Erythroblast (primary cell): ENCODE measurements at places on chromosomes 5 and 9.

GRCh38 chr9:100346836-100347235 lies 5.9 kb downstream of the TEX10 start:
- no peak for DNase-seq

DNA sequence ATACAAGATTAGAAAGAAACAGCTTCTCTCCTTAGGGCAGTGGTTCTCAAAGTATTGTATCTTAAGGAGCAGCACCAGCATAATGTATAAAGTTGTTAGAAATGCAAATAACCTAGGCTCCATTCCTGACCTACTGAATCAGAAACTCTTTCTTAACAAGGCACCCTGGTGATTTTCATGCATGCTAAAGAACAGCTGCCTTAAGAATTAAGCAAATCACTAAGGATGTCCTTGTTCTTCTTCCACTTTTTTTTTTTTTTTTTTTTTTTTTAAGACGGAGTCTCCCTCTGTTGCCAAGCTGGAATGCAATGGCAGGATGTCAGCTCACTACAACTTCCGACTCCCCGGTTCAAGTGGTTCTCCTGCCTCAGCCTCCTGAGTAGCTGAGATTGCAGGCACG lies 1095.2 kb upstream of the EDIL3 start:
- no peak for DNase-seq

- peak; percentile 48 for DNase-seq
Measured at GRCh38 chr5:40736103-40736875, 19.5 kb downstream of the TTC33 start.

DNA sequence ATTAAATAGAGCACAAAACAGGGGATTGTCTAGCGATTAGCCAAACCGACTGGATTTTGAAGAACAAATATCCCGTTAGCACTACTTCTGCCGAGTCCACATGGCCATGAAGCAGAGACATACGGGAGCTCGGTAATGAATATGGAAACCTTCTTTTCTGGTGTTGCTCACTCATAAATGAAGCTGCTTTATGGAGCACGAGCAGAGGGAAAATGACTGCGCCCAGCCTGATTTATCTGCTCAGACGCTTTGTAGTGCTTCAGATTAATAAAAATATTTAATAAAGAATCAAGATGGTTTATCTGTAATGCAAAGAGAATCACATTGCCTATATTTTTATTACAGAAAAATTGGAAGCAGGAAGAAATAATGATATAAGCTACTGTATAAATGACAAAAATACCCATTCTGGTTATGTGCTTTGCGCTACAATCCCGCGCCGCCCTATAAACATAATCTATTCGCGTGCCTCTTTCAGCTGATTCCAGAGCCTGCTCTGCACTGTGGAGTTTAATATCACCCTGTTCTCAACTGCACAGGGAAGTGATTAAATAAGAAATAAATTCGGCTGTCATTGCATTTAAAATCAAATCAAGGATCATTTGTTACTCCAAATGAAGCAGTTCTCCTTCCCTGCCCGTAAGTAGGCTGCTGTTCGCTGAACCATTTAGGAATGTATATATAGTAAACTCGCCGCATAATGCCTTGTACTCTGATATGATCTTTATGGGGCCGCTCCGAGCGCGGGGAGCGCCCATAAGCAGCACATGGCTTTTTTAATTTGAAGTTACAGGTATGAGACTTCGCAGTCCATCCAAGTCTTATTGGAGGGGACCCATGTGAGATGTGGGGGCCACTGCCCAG lies 22.3 kb upstream of the UBAC1 start:
- no peak for DNase-seq

- no peak for DNase-seq
Measured at GRCh38 chr9:79390077-79390698, 181.6 kb upstream of the TLE4 start.

GRCh38 chr9:4902135-4902475 lies 83.0 kb upstream of the JAK2 start:
- no peak for DNase-seq

- no peak for DNase-seq
Measured at GRCh38 chr9:87854580-87854955, 28.1 kb upstream of the SPATA31E1 start.

- DNase-seq = no peak
Measured at GRCh38 chr5:946720-947625, 54.3 kb downstream of the TRIP13 start.

DNA sequence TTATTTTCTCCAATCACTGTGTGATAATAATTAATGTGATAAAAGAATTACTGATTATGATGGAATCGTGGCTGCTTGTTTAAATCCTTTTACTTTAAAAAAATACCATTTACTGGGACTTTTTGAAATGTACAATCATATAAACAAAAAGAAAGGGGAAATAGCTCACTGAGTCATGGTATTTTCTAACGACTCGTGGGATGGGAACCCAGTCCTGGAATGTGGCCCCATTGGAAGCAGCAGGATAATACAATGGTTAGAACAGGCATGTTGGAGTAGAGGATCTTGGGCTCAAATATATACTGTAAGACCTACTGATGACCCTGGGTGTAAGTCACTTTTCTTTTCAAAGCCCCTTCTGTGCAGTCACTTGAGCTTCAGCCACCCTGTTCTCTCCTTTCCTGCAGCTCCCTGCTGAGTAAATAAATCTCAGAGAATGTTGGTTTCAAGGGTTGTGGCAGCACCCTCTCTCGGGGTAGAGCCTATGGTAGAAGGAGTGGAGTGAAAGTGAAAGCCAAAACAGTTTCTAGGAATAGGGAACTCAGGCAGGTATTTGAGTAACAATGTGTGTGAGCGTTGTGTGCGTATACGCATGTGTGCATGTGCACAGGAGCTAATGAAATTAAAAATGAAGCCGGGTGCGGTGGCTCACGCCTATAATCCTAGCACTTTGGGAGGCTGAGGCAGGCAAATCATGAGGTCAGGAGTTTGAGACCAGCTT lies 40.8 kb upstream of the LARP1 start:
- DNase-seq = peak; percentile 17

- no peak for DNase-seq
Measured at GRCh38 chr5:12095808-12096281, 191.6 kb upstream of the CTNND2 start.

GRCh38 chr9:137312852-137313325 lies 10.8 kb upstream of the NRARP start:
- DNase-seq = no peak

- DNase-seq = no peak
Measured at GRCh38 chr5:99379187-99379586, 450.4 kb upstream of the CHD1 start.

GRCh38 chr5:40627706-40628105 lies 52.0 kb upstream of the PTGER4 start:
- DNase-seq = no peak

GRCh38 chr9:118961857-118962256 lies 407.4 kb downstream of the BRINP1 start:
- DNase-seq = no peak

DNA sequence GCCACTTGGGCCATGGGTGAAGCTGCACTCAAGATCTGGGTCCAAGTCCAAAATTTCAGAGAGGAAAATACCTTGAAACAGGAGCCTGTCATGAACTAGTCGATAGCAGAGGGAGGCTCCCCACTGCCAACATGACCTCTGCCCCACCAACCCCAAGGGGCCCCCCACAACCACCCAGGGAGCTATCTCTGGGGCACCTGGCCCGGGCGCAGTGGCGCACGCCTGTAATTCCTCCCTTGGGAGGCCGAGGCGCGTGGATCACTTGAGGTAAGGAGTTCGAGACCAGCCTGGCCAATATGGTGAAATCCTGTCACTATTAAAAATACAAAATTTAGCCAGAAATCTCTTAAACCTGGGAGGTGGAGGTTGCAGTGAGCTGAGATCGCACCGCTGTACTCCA lies 20.1 kb upstream of the HMCN2 start:
- DNase-seq = no peak

DNA sequence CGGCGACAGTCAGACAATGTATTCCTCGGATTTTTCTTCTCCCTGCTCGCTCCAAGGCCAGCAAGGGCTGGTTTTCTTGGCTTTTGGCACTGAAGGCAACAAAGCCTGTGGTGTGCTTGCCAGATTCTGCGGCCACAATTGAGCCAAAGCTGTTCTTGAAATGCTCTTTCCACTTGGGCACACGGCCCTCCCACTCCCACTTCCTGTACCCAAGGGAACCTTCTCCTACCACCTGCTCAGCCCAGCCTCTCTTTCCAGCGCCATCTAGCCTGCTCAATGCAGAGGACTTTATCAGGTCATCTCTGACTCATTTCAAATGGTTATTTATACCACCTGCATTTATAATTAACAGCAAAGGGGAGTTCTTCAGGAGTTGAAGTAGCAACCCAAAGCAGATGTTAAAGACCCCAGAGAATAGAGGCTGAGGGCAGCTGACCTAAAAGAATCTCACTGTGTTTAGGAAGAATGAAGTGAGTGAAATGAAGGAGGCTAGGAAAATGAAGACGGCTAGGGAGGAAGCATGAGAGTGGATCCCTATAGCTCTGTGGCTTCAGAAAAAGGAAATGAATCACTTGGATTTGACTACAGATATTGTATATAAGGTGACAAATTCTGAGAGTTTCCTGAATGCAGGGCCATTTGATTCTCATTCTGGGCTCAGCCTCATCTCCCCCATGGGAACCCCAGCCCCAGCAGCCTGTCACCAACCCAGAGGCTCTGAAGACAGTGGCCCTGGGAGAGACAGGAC lies 439.0 kb downstream of the ENC1 start:
- DNase-seq = no peak

- no peak for DNase-seq
Measured at GRCh38 chr5:173727839-173728778, 111.7 kb upstream of the BOD1 start.

DNA sequence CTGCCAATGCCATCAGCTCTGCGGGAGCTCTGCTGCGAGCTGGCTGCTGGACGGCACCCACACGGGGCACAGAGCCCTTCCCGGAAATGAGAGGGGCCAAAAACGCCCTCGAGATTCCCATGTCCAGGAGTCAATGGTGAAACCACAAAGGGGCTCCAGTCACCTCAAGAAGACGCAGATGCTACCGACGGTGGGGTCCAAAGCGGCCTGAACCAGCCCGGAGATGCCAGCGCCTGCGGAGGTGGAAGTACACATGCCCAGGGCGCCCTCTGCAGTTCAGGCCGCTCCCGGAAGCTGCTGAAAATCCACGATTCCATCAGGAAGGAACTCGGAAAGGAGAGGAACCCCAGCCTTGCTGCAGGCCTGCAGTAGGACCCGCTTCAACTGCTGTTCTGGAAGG lies 82.4 kb upstream of the SELENOP start:
- DNase-seq = no peak

DNA sequence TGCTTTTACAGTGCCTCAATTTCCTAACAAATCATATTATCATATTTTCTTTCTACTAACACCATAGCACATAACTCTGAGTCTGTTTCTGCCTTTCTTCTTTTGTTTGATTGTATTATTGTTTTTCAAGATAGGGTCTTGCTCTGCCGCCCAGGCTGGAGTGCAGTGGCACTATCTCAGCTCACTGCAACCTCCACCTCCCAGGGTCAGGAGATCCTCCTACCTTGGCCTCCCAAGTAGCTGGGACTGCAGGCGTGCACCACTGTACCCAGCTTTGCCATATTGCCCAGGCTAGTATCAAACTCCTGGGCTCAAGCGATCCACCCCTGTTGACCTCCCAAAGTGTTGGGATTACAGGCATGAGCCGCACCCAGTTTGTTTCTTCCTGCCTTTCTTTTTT lies 18.7 kb downstream of the PAIP2 start:
- DNase-seq = no peak

GRCh38 chr9:37210737-37211523 lies 90.6 kb downstream of the ZCCHC7 start:
- DNase-seq = no peak

DNA sequence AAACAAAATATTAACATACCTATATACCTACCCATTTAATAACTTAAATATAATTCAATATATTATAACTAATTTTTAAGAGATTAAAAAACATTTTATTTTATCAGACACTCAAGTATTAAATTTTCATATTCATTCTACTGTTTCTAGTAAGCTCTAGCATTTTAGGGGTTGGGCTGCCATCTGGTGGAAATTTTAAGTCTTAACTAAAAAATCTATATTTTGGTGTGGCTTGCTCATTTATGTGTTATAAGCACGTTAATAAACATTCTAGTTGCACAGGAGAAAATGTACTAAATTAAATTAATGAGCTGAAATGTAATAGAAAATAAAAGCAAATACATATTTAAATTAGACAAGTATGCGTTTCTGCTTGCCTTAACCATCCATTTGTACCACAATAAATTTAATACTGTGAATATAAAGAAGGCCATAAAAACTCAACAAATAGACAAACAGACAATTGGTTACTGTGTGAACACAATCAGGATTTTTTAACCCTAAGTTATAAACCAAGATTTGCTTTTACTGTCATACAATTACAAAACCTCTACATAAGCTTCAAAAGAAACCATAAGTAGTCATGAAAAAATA lies 1728.3 kb upstream of the CDH9 start:
- peak; percentile 55 for DNase-seq

GRCh38 chr9:5910413-5911057 lies 19.8 kb downstream of the MLANA start:
- DNase-seq = no peak

GRCh38 chr9:91220021-91220420 lies 141.7 kb downstream of the AUH start:
- no peak for DNase-seq

DNA sequence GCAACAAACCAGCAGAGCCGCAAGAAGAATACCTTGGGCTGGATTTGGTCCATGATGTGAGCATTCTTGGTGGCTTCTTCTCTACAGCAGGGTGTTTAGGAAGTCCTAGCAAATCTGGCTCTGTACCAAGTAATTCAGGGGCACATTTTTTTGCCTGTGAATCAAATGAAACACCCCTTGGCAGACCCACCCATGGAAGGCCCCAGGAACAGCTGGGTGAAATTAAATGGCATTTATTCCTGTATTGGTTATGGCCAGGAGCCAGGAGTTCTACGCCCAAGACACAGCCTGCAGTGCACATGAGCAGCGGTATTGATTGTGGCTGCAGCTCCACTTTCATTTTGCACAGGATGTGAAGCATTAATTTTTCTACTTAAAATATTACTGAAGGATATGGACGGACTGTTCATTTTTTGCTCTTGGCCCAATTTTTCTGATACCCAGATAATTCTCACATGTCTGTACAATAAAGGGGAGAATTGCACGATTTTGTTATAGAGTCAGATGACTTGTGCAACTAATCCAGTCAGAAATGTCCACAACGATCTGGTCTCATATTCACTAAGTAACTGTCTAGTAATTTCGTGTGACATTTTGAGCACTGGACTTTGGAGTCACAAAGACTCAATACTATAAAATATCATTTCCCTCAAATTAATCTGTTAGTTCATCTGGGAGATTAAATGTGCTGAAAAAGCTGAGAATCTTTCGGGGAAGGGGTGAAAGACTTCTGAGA lies 120.7 kb upstream of the APC start:
- no peak for DNase-seq

DNA sequence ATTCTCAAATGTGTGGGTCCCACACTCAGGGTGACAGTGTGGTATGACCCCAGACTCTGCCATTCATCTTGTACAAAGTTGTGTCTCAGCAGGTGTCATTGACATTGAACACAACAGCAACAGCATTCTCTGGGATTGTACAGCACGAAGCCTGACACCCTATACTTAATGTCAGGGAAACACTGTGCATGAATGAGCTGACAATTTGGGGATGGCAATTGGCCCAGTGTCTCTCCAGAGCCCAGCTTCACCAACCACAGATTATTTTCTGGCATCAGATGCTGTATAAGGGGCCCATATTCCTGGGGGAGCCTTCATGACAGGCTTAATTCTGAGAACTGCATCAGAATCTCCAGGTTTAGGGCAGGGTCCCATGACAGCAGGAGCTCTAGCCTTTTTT lies 143.2 kb downstream of the GCNT1 start:
- no peak for DNase-seq

GRCh38 chr5:83750749-83751148 lies 30.1 kb upstream of the HAPLN1 start:
- no peak for DNase-seq

GRCh38 chr9:110579034-110579861 lies at the start of gene SVEP1:
TSS of gene SVEP1 (minus strand) at chr9:110579741. CDS start at chr9:110579543, 198 bp downstream.
- peak; percentile 6 for DNase-seq
